ENCODE measurements at places on chromosomes 2 and 18.

DNA sequence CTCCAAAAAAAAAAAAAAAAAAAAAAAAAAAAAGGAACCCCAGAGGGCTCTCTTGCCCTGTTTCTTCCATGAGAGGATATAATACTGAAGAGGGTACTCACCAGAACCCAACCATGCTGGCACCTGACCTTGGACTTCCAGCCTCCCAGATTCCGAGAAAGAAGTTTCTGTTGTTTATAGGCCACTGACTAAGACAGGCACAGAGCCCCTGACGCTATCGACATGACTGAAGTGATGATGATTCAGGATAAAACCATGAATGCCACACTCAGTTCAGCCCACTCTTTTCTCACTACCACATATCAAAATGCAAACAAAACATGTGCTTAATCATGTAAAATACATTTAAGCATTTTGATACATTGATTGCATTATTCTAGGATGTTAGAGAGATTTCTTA lies 66.1 kb upstream of the CDCA7 start:
- no peak for DNase-seq

DNA sequence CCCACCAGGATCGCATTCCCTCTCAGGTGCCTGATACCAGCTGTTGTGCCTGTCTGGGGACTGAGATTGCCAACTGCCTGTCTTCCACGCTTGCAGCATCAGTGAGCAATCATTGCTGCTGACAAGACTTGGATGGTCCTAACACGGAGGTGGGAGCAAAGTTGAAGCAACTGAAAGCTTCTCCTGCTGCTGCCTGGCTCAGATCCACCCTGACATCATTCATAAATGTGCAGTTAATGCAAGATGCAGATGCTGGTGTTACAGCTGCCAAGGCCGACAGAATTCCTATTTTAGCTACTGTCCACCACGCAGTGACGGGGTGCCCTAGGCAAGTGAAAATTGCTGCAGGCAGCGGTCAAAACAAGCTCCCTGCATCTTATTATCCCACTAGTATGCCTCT lies 131.4 kb downstream of the VWC2L start:
- no peak for DNase-seq

- DNase-seq = no peak
Measured at GRCh38 chr2:217399291-217399690, 539.4 kb upstream of the TNP1 start.

GRCh38 chr2:136495636-136496035 lies 269.7 kb upstream of the THSD7B start:
- no peak for DNase-seq

- DNase-seq = no peak
Measured at GRCh38 chr2:23637011-23637778, 252.2 kb downstream of the KLHL29 start.

GRCh38 chr2:113278742-113279139 lies at the start of gene PAX8:
PAX8 (minus strand) TSS chr2:113278921; CDS start chr2:113278394, 527 bp downstream.
- no peak for DNase-seq

DNA sequence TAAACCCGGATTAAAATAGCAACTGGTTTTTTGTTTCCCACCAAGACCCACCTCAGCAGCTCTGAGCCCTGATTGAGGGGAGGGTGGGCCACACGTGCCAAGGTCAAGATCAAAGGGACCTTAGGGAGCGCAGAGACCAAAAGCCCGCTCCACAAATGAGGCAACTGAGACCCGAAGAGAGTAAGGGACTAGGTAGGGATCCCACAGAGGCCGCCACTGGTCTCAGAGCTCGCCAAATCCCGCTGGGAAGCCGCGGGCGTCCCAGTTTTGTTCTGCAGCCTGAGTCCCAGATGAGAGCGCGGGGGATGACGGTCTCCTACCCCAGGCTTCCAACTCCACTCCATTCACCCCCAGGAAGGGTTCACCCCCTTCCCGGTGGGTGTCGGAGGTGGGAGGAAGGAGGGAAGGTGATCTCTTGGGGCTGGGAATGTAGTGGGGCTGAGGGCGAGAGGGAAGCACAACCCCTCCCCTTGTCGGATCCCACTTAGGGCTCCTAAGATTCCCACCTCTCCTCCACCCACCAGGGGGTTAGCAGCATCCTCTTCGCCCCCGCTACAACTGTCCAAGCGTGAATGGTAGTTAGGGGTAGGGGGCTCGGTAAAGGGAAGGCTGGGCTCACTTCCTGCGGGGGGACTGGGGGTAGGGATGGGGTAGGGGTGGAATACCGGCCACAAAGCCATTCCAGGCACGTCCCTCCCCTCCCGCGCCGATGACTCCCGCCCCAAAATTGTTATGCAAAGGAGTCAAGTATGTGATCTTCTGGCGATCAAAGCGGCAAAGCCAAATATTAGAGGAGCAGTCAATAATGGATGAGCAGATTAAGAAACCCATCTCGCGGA lies 7.3 kb upstream of the EN1 start:
- DNase-seq = no peak

DNA sequence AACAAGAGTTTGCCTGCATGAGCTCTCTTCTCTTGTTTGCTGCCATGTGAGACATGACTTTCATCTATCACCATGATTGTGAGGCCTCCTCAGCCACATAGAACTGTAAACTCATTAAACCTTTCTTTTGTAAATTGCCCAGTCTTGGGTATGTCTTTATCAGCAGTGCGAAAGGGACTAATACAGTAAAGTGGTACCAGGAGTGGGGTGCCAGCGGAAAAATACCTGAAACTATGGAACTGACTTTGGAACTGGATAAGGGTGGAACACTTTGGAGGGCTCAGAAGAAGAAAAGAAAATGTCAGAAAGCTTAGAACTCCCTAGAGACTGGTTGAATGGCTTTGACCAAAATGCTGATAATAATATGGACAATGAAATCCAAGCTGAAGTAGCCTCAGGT lies 260.9 kb downstream of the DSC3 start:
- DNase-seq = no peak

- DNase-seq = no peak
Measured at GRCh38 chr2:53460347-53460746, 307.3 kb upstream of the CHAC2 start.

DNA sequence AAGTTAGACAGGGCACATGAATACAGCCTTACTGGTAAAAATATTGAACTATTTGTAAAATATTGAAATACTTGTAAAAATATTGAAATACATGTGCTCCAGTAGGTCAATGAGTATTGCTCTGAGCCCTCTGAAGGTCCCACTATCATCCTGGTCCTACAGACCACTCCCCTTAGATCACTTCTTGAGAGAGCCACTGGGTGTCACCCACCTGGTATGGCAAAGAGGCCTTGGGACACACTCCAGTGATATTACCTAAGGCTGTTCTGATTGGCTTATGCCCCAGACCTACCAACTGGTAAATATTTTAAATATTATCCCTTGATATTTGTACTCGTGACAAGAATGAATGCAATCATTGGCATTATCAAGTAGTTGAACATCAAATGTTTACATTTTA lies 5.0 kb downstream of the THSD7B start:
- no peak for DNase-seq

DNA sequence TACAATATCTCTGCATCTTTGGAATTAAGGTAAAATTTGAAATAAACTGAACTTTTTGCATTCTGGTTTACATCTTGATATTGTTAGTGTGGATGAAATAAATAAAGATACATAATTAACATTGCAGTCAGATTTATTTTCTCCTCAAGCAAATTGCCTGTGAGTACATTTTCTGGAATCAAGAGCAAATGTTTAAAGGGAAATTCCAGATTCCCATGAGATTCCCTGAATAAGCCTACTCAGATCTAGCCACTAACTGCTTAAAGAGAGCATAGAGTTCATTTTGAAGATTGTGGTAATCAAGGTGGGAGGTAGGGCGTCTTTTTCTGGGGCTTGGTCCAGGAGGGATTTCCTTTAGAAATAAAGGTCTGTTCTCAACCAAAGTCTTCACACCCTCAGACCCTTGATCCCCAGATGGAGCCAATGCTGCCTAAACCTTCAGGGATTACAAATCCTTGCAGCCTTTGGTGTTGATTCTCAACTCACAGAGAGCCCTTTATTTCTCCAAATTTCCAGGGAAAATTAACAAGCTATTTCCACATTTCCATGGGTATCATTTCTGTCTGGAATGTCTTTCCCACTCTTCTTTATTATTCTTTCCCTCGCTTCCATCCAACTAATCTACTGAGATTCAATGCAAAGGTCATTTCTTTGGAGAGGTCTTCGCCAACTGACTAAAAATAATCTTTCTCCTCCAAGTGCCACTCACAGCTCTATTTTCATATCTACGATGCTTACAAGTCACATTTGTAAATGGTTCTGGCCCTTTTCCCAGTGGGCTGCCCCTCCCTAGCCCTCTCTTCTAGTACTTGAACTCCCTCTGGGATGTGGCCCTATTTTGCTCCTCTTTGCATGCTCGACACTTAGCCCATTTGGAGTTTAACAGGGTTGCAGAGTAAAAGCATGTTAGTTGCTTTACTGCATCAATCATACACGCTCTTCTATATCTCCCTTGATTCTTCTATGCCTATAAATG lies 79.8 kb upstream of the SPATS2L start:
- no peak for DNase-seq

- no peak for DNase-seq
Measured at GRCh38 chr2:2542316-2542715, 211.2 kb upstream of the MYT1L start.

- no peak for DNase-seq
Measured at GRCh38 chr2:146597291-146597690, 1247.5 kb upstream of the ACVR2A start.

DNA sequence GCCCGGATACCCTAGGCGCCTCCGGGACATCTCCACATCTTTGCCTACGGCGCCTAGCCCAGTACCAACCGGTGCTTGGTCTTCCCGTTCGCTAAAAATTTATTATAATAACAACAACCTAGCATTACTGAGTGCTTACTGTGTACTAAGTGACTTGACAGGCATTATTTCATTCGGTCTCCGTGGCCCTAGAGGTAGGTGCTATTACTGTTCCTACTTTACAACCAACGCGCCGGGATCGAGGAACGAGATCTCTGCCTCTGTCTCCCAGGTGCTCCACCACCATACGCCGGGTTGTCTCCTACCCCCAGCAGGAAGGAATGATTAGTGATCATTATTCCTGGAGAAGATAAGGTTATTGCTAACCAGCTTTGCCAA lies 657 bp upstream of the BIN1 start:
- DNase-seq = no peak

- no peak for DNase-seq
Measured at GRCh38 chr2:240947607-240948006, 41.5 kb downstream of the CROCC2 start.

DNA sequence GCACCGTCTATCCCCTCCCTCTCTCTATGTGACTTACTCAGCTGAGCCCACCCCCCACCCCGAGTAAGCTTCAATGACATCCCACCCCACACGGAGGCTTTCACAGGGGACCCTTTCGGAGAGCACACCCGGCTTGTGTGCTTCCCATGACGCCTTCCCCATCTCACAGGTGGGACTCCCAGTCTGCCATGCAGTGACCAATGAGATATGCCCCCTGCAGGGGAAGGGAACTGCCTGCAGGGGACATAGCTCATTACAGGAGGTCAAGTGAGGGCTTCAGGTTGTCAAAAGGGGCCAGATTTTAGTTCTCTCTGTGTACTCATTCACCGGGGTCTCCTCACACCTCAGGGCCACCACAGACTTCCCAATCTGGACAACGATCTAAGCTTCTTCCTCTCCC lies 112.6 kb downstream of the GAREM1 start:
- DNase-seq = no peak

- no peak for DNase-seq
Measured at GRCh38 chr2:75729861-75730260, 19.1 kb upstream of the GCFC2 start.

DNA sequence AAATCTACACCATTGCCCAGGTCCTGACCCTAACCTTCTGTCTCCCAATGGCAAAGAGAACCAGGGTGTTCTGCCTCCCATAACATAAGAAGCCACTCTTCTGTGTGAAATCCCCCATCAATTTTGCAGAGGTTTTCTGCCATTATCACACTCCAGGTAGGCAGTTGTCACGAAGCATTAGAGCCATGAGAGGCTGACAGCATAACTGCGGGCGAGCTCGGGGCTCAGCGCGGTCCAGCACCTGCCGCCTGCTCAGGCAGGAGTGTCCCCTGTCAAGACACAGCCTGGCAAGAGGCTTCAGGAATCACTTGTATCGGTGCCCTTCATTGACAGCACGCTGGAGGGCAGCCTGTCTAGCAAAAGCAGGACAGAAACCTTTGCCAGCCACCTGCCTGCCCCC lies 251.2 kb downstream of the SATB2 start:
- no peak for DNase-seq

DNA sequence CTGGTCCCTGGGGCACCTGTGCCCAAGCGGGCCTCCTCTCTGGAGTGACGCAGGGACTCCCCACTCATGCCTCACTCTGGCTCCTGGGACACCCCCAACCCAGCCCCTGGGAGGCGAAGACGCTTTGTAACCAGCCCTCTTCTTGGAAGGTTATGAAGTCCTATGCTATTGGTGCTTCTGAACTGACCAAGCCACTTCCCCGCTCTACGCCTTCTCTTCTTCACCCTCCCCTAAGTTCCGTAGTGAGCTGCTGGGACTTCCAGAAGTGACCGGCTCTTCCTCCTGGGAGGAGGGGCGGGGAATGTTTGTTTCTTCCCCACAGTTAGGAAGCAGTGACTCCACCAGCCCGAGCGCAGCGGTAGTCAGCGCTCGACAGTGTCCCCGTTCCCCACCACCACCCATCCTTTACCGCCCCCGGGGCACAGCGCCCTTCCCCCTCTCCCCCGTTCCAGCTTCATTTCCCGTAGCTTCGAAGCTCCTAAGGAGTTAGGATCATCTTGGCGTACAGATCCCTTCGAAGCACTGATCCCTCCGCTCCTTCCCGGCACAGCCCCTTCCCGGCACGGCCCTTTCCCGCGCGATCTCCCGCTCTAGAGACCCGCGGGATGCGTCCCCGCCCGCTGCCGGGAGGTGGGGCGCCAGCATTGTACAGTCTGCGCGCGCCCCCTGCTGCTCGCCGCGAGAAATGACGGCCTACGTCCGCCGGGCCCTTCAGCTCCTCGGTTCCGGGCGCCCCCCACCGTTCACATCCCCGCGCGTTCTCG lies 25.3 kb upstream of the NOTO start:
- peak; percentile 81 for DNase-seq

DNA sequence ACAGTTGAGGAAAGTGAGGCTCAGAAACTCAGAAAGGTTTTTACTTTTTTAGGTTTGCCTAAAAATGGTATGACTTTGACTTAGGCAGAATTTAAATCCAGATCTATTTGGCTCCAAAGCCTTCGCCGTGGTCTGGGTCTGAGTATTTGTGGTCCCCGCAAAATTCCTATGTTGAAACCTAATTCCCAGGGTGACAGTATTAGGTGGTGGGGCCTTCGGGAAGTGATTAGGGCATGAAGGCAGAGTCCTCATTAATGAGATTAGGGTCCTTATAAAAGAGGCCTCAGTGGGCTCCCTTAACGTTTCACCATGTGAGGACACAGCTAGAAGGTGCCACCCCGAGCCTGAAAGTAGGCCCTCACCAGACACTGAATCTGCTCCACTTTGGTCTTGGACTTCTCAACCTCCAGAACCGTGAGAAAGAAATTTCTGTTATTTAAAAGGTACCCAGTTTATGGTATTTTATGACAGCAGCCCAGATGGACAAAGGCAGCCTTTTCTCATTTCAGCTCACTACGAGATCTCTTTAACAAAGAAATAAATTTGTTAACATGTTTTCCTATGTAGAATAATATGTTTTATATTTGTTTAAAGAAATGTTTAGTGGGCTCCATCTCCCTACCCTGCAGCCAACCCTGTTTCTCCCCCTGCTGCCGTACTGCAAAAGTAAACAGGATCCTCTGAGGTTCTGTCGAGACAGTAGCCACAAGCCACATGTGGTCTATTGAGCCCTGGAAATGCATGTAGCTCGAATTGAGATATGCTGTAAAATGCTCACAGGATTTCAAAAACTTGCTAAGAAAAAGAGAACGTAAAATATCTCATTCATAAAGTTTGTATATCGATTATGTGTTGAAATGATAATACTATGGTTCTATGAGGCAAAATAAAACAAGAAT lies 80.6 kb downstream of the MOGAT1 start:
- no peak for DNase-seq

- DNase-seq = no peak
Measured at GRCh38 chr2:112831513-112831845, 5.1 kb downstream of the IL1B start.

Data from substantia nigra (tissue), 51 donors.